ENCODE measurements at places on chromosomes 4 and X. TPM values are rescaled to one million over a fixed set of nuclear protein-coding genes. Genes with fewer than 3 reads are reported as not detected.

Gene TRIM61
- not detected for total RNA-seq

Gene TLL1
- total RNA-seq = 0.93 TPM

Gene MAGEB10
- not detected for total RNA-seq

Gene BTC
- 1.1 TPM for total RNA-seq

Gene ATP1B4
- total RNA-seq = not detected

DNA sequence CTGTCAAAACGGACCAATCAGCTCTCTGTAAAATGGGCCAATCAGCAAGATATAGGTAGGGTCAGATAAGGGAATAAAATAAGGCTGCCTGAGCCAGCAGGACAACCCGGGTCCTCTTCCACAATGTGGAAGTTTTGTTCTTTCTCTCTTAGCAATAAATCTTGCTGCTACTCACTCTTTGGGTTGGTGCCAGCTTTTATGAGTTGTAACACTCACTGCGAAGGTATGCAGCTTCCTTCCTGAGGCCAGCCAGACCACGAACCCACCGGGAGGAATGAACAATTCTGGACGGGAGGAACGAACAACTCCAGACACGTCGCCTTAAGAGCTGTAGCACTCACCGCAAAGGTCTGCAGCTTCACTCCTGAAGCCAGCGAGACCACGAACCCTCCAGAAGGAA lies 287.8 kb downstream of the RAPGEF2 start:
- DNase-seq = peak; percentile 89

DNA sequence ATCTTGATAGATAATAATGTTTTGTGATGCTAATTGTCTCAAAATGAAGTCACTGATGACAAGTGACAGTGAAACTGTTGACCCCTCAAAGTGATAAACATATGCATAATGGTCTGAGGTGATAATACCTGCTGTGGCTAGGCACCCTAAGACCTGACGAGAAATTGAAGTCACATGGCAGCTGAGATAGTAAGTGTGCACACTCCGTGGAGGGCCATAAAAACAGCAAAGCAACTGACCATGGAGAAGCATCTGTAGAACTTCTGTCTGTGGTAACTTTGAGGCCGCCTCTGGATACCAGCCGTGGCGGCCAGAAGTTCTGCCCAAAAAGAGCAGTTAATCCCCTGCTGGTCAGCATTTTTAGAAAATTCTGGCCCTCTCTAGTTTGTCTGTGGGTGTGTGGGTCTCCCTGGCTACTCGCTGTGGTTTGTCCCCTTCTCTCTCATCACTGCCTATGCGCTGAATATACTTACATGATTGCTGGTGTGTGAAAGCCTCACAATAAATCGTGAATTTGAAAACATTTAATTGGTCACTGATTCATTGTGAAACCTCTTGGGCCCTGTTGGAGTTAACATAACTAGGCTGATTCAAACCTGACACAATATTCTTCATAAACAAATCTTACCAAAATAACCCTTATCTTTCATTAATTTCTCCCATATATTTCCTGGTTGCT lies 50.6 kb downstream of the CCDC149 start:
- DNase-seq = no peak

GRCh38 chr4:101265816-101266172 lies 81.5 kb downstream of the PPP3CA start:
- no peak for DNase-seq

Measured in H4 (cell line).